ENCODE measurements at places on chromosomes 7 and 10. TPM values are rescaled to one million over a fixed set of nuclear protein-coding genes. Genes with fewer than 3 reads are reported as not detected.

Gene OR2A1
- total RNA-seq, result not detected

DNA sequence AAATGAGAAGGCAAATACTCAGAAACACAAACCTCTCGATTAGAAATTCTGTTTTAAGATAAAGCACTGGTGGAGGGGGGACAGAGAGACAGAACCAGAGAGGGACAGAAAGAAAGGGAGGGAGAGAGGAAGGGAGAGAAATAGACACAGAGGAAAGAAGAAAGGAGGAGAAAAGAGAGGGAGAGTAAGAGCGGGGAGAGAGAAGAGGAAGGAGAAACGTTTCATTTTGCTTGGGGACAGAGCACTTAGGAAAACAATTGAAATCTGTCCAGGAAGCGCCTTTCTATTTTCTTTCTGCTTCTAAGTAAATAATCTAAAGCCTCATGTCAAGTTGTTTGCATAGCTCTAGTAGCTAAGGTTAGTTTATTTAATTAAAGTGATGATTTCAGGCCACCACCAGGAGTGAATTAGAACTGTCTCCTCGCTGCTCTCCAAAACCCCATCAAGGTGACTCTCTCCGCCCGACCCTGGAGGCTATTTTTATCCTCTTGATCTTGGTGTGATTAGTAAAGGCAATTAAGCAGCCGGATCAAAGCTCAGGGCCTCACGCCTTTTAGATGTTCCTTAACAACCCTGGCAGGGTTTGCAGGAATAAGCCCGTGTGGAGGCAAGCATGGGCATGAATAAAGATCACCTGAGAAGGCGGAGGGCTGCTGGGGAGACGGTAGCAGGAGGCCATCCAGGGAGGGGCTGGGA, 73.4 kb upstream of the INSIG1 start:
- H3K27ac ChIP-seq, result peak overlapping the region; percentile 21
- no peaks in the 10 kb centered on the region for H3K36me3 ChIP-seq
- no peaks in the 10 kb centered on the region for H3K27me3 ChIP-seq
- peaks cover 15% of the 10 kb centered on the region for H3K4me1 ChIP-seq
- H3K4me3 ChIP-seq, result no peak overlapping the region

- no peak overlapping the region for H3K4me3 ChIP-seq
- H3K27ac ChIP-seq, result no peak overlapping the region
- H3K4me1 ChIP-seq, result peaks cover 6% of the 10 kb centered on the region
- H3K27me3 ChIP-seq, result no peaks in the 10 kb centered on the region
- no peak for DNase-seq
Observed at GRCh38 chr7:112798274-112799159, 8.3 kb upstream of the TMEM168 start.

DNA sequence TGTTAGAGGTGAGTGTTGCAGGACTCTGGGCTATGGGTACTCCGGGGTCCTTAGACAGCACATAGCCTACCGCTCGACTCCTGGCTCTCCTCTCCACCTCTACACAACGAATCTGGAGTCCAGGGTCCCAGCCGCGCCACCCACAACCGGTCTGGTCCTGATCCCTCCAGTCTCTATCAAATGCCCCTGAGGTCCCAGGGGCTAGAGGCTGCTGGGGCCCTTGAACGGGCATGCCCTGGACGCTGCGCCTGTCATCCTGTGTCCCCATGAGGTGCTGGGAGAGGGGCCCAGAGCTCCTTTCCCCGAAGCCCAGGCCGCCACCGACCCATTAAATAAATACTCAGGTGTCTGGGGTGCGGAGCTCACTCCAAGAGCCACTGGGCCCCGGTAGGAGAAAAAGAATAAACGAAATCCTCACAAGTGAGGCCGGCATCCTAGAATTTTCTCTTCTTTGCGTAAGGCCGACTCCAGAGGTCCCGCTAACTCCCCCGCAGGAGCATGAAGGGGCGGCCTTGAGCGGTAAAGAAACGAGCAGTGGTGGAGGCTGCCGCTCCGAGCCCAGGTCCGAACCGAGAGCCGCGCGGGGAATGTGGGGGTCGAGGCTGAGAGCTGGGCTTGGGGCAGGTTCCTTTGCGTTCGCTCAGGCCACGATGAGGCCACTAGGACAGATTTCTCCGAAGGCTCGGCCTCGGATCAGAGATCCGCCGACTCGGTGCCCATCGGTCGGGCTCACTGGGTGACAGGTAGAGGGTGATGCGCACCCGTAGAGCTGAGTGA, 166.7 kb downstream of the NRF1 start:
- H3K36me3 ChIP-seq, result no peaks in the 10 kb centered on the region
- DNase-seq, result no peak
- peak overlapping the region; percentile 68 for H3K4me3 ChIP-seq
- no peaks in the 10 kb centered on the region for H3K4me1 ChIP-seq
- no peak overlapping the region for H3K27ac ChIP-seq

DNA sequence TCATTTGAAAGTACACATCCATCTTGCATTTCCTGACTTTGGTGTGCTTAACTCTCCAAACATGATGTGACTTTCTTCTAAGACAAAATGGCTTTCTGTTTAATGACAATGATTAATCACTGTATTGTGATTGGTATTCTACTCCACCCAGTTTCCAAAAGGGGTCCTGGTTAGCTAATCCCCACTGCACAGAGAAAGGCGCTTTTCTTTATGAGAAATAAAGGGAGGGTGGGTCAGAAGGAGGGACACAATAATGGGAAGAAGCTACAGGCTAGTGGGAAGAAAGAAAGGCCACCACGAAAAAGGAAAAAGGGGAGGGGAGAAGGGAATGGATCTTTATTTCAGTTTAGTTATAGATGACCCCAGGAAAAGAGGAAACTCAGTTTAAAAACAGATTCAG, 69.2 kb downstream of the PRTFDC1 start:
- DNase-seq, result no peak
- H3K27me3 ChIP-seq, result no peaks in the 10 kb centered on the region
- H3K27ac ChIP-seq, result no peak overlapping the region
- no peak overlapping the region for H3K4me3 ChIP-seq
- H3K36me3 ChIP-seq, result no peaks in the 10 kb centered on the region
- H3K4me1 ChIP-seq, result peaks cover 6% of the 10 kb centered on the region

Gene PALD1
- 0.12 TPM for total RNA-seq

Gene RAB18
- total RNA-seq, result 129 TPM

- no peak overlapping the region for H3K27ac ChIP-seq
- H3K4me1 ChIP-seq, result no peaks in the 10 kb centered on the region
- no peaks in the 10 kb centered on the region for H3K36me3 ChIP-seq
Observed at GRCh38 chr10:5514226-5514850, 10.4 kb upstream of the CALML3 start.

Gene CYP26C1
- 0.14 TPM for total RNA-seq

GRCh38 chr10:132925614-132926013, 16.8 kb downstream of the CFAP46 start:
- no peak overlapping the region for H3K27ac ChIP-seq
- no peaks in the 10 kb centered on the region for H3K27me3 ChIP-seq
- H3K36me3 ChIP-seq, result no peaks in the 10 kb centered on the region

- no peak overlapping the region for H3K27ac ChIP-seq
- no peaks in the 10 kb centered on the region for H3K27me3 ChIP-seq
- DNase-seq, result no peak
- peaks cover 19% of the 10 kb centered on the region for H3K36me3 ChIP-seq
- no peak overlapping the region for H3K4me3 ChIP-seq
Observed at GRCh38 chr7:127879436-127879835, 151.8 kb downstream of the LRRC4 start.

DNA sequence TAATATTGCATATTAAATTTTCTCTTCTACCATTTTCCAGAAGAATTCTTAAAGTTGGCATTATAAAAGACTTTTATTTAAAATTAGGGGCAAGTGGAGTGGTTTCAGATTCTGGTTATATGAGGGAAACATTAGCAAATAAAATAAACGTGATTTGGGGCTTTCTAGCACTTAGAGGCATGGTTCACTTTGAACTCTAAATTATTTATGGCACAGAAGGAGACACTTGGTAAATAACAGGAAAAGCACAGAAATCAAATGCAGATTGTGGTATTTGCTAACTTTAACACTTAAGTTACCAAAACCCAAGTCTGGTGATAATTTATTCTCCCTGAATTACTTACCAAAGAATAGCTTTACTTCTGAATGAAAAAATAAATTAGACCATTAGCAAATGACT, 134.5 kb upstream of the ETV1 start:
- H3K4me1 ChIP-seq, result no peaks in the 10 kb centered on the region
- H3K27ac ChIP-seq, result no peak overlapping the region
- H3K4me3 ChIP-seq, result no peak overlapping the region

- H3K4me1 ChIP-seq, result no peaks in the 10 kb centered on the region
- no peak for DNase-seq
- no peak overlapping the region for H3K4me3 ChIP-seq
- H3K27me3 ChIP-seq, result peaks cover 19% of the 10 kb centered on the region
- no peak overlapping the region for H3K27ac ChIP-seq
Observed at GRCh38 chr10:49275896-49276295, 23.1 kb upstream of the C10orf71 start.

- no peak for DNase-seq
- no peak overlapping the region for H3K4me3 ChIP-seq
- no peaks in the 10 kb centered on the region for H3K27me3 ChIP-seq
- H3K36me3 ChIP-seq, result no peaks in the 10 kb centered on the region
Observed at GRCh38 chr7:142033154-142033553, 37.5 kb downstream of the MGAM start.
